Stimulated activated CD8-positive, alpha-beta memory T cell treated with anti-CD3 and anti-CD28 coated beads, Interleukin-12 subunit alpha, Interleukin-12 subunit beta, amount 100 ng/mL, for 4 hours (primary cell): ENCODE measurements at places on chromosomes 6 and 20.

- no peak for DNase-seq
Observed at GRCh38 chr20:43432498-43432897, 25.2 kb upstream of the SRSF6 start.

DNA sequence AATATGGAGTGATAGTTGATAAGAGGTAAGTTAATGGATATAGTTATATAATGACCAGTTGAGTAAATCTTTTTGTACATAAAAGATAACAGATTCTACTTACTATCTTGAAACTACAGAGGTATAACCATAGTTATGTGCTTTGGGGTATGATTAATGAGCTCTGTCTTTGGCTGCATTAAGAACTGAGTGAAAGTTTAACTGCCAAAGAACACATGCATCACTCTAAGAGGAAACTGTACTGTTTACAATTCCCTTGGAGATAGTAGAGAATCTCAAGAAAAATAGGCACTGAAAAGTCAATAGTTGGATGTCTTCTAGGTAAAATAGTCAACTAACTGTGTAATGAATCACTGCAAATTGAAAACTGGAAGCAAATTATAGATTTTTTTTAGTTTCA lies 1129.5 kb downstream of the EPHA7 start:
- no peak for DNase-seq

DNA sequence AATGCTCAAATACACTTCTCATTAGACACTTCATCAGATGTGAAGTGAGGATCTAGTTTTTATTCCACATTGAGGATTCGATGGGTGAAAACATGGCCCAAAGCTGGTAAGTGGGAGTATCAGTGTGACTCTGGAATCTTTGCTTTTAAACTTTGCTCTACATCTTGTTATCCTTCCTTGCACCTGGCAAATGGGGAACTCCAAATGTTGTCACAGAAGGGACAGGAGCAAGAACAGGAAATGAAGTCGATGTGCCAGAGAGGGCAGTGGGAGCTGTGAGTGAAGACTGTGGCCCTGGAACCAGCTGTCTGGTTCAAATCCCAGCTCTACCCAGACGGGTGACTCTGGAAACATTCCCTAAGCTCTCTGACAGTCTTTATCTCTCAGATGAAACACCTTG lies 86.7 kb upstream of the AGPAT4 start:
- DNase-seq, result no peak

- no peak for DNase-seq
Observed at GRCh38 chr20:9689041-9689440, 149.8 kb downstream of the PAK5 start.

- peak; percentile 69 for DNase-seq
Observed at GRCh38 chr6:12008366-12009179, 3.5 kb upstream of the HIVEP1 start.

DNA sequence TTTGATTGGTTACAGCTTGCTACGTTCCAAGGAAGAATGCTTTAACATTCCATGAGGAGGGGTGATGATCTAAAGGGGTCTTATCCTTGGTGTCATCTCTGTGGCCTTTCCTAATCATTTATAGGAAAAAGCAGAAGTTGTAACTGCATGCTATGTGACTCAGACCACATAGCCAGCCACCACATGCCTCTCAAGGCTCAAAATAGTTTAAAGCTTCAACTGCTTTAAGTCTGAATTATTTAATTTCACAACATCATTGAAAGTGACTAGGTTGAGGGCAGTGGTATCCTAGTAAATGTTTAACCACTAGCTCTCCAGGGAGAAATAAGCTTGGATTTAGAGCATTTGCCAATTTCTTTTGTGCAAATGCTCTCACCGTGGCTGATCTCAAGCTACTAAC lies 29.7 kb downstream of the MC3R start:
- DNase-seq, result no peak

DNA sequence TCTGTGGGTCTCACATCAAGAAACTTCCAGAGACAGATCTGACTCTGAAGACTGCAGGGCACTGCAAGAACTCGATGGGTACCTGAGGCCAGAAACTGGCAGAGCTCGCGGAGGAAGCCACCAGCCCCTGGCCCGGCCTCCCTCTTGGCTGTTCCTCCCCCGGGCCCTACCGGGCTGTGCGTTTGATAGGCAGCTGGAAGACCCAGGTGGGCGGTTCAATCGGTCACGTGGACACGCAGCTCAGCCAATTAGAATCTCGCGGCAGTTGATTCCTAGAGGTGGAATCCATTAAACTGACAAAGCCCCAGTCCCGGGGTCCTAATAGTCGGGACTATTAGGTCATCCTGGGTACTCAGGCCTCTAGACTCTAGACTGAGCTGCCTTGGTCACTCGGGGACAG lies 154.2 kb upstream of the PROKR2 start:
- no peak for DNase-seq

- no peak for DNase-seq
Observed at GRCh38 chr6:21438237-21438985, 155.1 kb upstream of the SOX4 start.

- DNase-seq, result no peak
Observed at GRCh38 chr20:47574616-47575364, 73.1 kb downstream of the NCOA3 start.

DNA sequence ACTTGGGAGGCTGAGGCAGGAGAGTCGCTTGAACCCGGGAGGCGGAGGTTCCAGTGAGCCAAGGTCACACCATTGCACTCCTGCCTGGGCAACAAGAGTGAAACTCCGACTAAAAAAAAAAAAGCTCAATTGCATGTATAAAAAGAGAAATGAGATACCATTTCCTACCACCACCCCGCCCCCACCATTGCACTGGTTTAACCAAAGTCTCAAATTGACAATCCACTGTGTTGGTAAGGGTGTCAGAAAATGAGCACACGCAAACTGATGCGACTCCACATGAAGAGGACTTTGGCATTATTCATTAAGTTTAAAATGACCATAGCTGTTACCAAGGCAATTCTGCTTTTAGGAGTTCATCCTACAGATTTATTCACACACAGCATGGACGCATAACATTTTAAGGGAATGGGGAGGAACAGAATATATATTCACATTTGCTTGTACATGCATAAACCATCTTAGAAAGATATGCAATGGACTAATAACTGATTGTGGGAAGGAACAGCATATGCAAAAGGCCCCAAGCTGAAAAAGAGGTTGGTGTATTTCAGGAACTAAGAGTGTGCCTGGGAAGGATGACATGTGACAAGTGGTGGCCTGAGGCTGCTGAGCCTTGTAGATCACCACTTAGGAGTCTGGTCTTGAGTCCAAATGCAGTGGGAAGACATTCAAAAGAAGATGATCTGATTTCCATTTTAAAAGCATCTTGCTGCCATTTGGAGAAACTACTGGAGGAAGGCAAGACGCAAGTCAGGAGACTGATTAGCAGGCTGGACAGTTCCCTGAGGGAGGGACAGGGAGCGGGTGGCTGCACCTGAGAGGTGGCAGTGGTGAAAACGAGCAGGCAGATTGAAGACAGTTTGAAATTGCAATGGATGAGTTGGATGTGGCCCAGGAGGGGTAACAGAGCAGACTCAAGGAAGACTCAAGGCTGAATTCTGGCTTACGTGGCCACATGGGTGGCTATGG lies 37.2 kb upstream of the PTPN1 start:
- DNase-seq, result no peak

- DNase-seq, result no peak
Observed at GRCh38 chr6:133408543-133408942, 167.4 kb downstream of the EYA4 start.

DNA sequence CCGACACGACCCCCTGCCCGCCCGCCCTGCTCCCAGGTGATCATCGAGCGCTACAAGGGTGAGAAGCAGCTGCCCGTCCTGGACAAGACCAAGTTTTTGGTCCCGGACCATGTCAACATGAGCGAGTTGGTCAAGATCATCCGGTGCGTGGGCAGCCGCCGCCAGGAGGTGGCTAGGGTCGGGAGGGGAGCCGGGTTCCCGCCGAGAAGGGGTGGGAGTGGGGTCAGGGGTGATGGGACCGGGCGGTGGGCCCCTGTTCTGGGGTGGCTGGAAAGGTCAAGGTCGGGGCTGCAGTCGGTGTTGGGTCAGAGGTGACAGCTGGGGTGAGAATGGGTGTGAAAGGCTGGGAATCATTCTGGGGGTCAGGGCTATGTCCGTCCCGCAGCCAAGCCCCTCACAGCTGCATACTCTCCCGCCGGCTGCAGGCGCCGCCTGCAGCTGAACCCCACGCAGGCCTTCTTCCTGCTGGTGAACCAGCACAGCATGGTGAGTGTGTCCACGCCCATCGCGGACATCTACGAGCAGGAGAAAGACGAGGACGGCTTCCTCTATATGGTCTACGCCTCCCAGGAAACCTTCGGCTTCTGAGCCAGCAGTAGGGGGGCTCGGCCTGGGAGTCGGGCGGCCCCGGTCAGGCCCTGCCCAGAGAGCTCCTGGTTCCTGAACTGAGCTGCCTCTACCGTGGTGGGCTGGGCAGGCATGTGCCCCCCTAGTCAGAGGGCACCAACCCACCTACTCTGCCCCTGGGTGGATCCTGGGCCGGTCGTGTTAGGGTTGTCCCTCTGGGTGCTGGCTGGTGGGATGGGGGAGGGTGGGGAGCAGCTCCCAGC lies 1.0 kb downstream of the MAP1LC3A start:
- DNase-seq, result no peak

GRCh38 chr6:169893624-169894023 lies 142.2 kb downstream of the ERMARD start:
- no peak for DNase-seq
